PC-3 (cell line): ENCODE measurements at places on chromosomes 11 and 22.

DNA sequence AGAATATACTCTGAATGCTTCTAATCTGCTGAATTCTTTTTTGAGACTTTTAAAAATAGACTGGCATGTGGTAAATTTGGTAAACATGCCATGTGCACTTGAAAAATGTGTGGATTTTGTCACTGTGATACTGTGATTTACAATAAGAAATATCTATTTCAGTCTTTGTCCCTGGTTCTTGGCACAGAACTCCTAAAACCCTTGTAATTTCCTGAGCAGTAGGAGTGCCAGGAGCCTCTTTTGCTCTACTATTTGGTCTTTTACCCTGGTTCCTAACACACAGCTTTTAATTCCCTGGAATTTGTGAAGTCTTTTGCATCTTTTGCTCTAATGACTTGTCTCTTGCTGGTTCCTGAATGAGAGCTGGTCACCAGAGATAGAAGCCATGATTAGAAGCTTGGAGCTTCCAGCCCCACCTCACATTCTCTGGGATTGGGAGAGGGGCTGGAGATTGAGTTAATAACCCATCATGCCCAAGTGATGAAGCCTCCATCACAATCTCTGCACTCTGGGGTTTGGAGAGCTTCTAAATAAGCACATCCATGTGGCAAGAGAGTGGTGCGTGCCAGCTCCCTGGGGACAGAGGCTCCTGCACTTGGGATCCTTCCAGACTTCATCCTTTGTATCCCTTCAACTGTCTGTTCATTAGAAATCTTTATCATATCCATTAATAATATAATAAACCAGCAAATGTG is 27.2 kb upstream of the SYT13 start:
- DNase-seq: no peak

- DNase-seq: no peak
These were observed 80.4 kb upstream of the KCNQ1OT1 start for GRCh38 chr11:2779981-2780849.

GRCh38 chr22:45922256-45922655 is 54.7 kb downstream of the WNT7B start:
- no peak for DNase-seq

DNA sequence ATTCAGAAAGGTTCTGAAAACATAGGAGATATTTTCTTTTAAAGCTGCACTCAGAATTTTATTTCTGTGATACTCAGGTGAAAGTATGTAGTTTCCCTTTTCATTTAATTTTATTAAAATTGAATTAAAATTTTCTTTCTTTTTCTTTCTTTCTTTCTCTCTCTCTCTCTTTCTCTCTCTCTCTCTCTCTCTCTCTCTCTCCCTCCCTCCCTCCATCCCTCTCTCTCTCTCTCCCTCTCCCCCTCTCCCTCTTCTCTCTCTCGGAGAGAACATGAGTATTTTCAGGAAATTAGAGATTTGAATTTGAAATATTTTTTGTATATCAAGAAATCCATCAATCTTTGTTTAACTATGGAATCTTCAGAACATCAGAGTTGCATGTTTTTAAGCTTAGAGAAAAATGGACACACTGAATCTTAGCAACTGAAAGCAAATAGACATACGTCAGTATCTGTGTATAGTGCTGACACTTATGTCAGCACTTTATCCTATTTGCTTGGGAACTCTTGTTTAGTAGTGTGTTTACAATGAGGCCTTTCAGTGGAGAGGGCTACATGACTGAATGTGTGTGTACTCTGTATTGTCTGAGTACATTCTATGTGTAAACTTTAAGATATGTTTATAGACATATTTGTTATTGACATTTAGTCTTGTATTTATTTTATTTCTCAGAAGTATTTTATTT is 44.5 kb downstream of the PDE3B start:
- no peak for DNase-seq

DNA sequence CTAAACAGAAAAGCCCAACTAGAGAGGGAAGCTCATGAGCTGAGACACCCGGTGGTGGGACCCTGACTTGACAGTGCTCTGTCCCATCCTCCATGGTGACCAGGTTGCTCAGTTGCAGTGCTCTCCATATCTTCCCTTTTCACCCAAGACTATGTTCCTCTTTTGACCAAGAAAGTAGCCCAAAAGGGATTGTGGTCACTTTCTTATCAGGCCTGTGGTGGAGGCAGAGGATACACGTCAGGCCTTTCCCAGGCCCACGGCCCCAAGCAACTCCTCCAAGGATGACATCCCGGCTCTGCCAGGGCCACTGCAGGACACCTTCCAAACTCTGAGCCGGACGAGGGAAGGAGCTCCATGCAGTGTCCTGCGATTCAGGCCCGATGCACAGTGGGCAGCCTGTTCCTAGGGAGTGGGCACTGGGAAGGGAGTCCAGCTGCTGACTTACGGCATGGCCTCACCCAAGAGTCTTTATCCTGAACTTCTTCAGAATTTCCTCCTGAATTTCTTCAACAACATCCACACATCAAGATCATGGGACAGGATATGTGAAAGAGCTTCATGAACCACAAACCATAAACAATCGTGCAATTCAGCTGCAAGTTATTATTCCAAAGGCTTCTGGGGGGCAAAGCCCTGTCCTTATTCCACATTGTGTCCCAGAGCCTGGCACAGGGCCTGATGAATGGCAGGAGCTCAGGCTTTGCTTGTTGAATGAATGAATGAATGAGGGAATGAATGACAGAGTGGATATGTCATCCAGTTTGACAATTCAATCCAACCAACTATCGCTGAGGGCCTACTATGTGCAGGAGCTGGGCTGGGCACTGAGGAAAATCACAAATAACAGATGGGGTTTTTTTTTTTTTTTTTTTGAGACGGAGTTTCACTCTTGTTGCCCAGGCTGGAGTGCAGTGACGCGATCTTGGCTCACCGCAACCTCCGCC is 36.0 kb upstream of the MYH9 start:
- no peak for DNase-seq

DNA sequence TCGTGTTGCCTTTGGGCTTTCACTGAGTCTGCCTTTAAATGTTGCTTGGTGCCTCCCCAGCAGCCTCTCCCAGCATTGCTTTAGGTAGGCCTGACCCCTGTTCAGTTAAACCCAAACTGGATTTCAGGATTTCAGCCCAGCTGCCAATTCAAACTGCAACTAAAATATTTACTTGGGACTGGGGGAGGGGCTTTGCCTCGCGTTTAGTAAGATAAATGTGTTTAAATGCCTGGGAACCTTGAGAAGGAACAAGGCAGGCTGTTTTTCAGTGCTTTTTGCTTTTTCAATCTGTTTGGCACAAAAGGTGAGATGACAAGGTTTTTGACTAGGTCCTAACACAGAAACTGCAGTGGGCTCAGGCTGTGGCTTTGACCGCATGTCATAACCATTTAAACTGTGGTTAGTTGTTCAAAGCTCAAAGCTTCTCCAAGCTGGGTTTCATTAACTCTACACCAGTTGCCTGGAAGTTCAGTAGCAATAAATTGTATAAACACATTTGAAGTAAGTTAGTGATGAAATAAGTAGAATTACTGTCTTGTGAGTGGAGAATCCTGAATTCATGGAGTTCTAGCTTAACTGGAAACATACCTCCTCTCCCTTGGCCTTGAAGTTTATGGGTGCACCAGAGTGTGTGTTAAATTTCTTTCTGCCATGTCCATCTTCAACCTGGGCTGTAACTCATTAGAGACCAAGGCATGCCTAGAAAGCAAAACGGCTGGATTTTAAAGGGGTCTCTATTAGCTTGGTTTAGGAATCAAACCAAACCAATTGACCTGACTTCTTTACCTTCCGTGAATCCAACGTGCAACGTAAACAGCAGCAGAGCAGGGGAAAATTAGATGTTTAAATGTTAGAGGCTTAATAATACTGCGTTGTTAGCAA is 3.6 kb downstream of the PKNOX2 start:
- DNase-seq: no peak

- no peak for DNase-seq
These were observed 155.1 kb downstream of the TENM4 start for GRCh38 chr11:79285756-79286155.

DNA sequence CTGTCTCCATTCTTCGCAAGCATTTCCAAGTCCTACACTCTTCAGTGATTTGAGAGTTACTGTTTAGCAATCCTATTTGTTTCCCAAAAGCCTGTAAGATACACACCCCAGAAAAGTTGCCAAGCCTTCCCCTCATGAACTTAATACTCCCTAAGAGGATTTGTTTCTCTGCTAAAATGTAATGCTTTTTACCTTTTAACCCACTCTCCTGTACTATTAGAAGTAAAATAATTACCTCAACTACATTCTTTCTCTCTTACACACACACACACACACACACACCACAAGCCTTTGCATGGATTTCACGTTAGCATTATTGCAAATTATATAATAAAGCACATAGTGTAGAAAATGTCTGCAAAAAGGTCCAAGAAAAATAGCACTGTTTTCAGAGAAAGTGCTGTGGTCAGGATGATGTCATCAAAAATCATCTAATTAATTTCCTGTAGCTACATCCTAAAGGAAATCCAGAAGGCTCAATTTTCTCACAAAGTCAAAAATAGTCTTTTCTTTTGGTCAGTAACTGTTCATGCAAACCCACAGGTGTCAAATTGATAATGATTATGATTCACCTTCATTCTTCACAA is 364.1 kb upstream of the PITPNB start:
- no peak for DNase-seq

- no peak for DNase-seq
These were observed 9.5 kb downstream of the JAML start for GRCh38 chr11:118215262-118215661.
